ENCODE measurements at places on chromosomes 2 and 18.

- no peak for DNase-seq
Observed at GRCh38 chr2:26581266-26581990, 59.7 kb downstream of the CIB4 start.

DNA sequence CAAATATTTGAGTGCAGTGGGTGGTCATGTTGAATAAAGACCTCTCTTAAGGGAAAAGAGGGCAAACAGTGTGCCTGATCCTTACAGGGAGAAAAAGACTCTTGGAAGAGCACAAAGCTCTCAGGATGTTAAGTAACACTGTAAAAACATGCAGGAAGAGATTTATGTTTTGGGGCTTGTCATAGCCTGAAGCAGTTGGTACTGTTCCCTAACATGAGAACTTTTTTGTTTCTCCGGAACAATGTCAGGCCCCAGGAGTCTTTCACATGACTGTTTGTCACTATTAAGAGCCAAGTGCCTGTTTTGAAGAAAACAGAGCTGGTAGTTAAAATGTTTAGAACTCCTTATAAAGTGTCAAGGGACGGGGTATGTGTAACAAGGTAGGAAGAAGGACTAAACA lies 83.7 kb upstream of the B3GNT2 start:
- DNase-seq, result no peak

DNA sequence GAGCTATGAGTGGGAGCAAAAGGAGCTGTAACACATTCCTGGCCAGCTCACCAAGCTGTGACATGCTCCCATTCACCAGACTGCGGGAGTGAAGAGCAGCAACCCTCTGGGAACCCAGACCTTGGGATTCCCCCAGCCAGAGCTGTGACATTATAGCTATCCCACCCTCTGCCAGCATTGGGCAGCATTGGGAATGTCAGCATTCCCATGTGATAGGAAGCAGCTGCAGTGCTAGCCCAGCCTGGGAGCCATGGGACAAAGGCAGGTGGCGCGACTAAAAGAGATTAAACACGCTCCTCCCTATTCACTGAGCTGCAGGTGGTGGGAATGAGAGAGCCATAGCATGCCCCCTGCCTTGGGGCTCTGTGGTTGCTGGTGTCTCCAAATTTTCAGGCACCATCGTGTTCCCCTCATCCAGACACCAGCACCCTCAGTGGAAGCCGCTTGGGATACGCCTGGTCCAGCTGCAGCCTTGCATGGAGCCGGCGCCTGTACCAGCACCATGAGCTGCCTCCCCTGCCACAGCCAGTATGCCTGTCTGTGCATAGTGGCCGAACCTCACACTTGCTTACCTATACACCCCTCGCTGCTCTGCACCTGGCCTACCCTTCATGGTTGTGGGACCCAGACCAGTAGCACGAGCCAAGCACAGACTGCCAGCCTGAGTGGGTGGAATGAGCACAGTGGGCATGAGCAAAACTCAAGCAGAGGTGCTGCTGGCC lies 695.6 kb upstream of the GCFC2 start:
- no peak for DNase-seq

DNA sequence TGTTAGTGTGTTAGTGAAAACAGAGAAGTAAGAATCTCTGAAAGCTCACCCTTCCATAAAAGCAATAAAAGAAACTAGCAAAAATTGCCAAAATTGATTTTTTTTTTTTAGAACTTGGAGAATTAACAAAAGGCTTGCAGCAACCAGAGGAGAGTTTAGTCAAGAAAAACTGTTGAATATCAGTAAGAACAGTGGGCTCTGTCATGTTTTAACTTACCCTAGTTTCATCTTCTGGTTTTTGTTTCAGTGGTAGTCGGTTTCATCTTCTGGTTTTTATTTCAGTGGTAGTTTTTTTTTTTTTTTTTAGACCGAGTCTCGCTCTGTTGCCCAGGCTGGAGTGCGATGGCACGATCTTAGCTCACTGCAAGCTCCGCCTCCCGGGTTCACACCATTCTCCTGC lies 580.9 kb downstream of the NYAP2 start:
- no peak for DNase-seq

DNA sequence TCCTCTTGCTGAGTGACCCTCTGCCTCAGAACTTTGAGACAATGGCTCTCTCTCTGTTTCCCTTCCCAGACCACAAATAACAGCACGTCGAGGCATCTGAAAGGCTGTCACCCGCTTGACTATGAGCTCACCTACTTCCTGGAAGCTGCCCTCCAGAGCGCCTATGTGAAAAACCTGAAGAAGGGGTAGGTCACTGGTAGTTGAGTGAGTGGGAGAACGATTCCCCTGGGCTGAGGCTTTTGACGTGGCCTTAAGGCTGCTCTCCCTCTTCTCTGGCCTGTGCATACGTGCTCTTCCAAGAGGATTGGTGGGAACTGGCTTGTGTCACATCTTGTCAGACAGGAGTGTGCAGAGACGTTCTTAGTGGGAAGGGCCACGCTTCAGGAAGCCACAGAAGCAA lies 63.1 kb upstream of the MCFD2 start:
- no peak for DNase-seq

GRCh38 chr2:50344509-50345106 lies 687.3 kb downstream of the NRXN1 start:
- DNase-seq, result no peak

GRCh38 chr2:72778410-72778809 lies 47.4 kb downstream of the EXOC6B start:
- no peak for DNase-seq

DNA sequence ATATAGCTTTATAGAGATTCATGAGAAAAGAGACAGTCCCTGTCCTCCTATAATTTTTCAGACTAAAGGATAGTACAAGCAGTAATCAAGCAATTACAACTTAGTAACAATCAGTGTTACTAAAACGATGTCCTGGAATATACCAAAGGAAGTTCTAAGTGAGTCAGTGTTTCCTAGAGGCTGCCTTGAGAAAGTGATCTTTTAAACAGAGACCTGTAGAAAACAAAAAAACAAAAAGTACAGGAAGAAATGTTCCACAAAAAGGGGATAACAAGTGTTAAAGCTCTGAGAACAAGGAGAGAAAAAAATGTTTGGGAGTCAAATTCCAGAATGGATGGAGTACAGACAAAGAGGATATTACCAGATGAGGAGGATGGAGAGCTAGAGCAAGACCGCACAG lies 556.4 kb downstream of the ERBB4 start:
- DNase-seq, result no peak

DNA sequence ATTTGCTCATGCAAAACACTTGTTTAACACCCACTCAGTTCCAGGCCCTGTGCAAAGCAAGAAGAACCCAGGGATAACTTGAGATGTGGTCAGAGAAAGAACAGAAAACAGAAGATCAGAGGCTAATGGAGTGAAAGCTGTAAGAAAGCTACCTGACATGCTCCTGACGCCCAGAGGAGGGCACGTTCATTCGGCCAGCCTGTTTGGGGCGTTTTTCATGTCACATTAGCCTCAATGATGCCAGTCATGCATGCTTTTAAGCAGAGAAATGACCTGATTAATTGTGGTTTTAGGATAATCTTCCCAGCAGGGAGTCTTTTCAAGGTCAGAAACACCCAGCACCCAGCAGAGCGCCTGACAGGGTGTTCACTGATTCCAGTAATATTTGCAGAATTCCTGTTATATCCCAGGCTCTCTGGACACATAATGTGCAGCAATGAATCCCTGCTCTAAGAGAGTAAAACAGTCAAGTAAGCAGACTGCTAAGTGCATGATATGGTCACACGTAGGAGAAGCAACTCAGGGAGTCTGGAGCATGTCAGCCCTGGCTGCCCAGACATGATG lies 320.0 kb downstream of the LRATD1 start:
- no peak for DNase-seq

- no peak for DNase-seq
Observed at GRCh38 chr2:15584767-15585469, 6.8 kb upstream of the DDX1 start.
